Dorsolateral prefrontal cortex (tissue), 122 donors: ENCODE measurements at places on chromosomes 7 and 10.

- no peak for DNase-seq
Observed at GRCh38 chr10:80535671-80536360, 1.9 kb upstream of the SH2D4B start.

GRCh38 chr10:77043420-77043763 is 594.2 kb downstream of the KCNMA1 start:
- no peak for DNase-seq

DNA sequence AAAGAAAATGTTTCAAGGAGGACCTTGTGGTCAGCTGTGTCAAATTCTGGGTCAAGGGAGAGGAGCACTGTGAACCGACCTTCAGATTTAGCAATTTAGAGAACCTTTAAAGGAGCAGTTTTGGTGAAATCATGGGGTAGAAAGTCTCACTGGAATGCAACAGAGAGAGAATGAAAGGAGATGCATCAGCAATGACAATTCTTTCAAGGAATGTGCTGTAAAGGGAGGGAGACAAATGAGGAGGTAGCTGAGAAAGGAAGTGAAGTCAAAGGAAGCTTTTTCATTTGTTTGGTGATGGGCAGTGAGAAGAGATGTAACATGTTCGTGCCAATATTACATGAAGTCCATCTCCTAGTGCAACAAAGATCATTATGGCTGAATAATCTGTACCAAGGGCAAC is 166.0 kb downstream of the TSPAN12 start:
- no peak for DNase-seq

DNA sequence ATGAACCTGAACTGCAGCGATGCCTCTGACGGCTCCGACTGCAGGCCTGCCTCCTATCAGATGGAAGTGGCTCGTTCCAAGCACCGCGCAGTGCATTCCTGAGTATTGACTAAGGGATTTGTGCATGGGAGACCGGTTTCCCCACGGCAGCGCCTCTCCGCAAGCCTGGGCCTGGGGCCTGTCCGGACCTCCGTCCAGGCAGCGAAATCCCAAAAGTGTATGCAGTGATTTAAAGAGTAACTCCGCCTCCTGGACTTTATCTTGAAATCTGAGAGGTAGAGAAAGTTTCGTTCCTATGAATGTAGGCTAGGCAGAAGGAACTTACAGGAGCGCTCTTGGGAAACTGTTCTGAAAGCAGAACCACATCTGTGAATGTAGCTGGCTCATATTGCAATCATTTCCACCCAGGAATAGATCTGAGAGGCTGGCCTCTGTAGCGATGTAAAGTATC is 106.2 kb upstream of the CELF2 start:
- DNase-seq = no peak

DNA sequence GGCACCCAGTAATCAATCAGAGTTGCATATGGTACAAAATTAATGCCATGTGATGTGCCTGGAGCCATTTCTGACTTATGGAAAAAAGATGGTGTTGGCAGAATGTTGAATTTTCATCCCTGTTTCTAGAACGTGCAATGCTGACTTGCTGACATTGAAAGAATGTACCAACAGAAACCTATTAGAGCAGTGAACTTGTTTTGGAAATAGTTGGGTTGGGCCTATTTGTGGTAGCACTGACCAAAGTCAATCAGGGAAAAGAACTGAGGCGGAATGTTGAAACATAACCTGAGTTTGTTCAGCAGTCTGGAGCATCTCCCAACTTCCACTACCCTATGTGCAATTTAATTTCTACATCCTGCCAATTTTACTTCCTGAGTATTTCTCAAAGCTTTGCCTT is 11.7 kb upstream of the KIAA1217 start:
- DNase-seq = no peak

DNA sequence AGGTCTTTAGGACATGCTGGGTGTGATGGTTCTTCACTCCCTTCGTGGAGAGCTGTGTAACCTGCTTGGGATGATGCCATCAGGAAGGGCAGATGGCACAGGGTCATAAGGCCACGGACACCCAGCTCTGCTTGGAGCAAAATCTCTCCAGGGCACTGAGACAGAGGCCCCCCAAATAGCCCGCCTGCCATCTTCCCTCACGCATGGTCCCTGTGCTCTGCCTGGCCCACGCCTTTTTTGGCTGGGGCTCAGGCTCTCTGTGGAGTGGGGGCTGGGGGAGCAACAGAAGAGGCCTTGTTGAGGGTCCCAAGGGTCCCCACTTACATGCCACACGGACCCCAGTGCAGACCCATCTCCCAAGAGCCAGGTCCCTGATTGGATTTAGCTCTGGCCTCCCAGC is 93.3 kb upstream of the RET start:
- DNase-seq = peak; percentile 31

GRCh38 chr7:7817748-7818147 is 99.3 kb upstream of the RPA3 start:
- no peak for DNase-seq

GRCh38 chr10:48291190-48291589 is 15.3 kb upstream of the MAPK8 start:
- no peak for DNase-seq

DNA sequence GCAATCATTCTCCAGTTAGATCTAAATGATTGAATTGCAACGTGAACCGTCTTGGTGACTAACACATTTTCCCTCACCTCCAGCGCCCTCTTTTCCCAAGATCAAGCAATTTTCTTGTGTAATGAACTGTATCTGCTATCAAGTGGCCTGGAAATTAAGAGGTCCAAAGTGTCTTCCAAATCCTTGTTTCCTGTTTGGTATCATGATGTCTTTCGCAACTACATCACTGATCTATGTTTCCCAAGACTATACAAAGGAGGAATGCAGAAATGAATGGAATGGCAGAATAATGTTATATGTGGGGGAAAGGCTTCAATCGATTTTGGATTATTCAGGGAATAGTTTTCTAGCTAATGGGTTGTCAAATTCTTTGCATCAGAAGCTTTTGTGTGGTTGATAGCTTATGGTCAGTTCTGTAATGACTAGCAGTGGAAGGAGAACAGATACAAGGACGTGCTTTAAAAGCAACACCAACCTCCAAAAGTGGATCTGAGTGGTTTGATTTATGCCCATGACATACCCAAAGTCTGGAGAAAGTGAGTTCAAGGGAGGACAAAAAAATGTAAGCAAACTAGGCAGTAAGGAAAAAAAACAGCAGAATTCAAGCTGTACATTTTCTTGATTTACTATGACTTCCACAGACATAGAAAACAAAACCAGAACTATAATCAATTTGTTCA is 14.6 kb upstream of the ZEB1 start:
- no peak for DNase-seq

- no peak for DNase-seq
Observed at GRCh38 chr7:15798081-15798480, 111.6 kb upstream of the MEOX2 start.

GRCh38 chr10:416091-416515 is 273.4 kb downstream of the DIP2C start:
- DNase-seq = no peak

DNA sequence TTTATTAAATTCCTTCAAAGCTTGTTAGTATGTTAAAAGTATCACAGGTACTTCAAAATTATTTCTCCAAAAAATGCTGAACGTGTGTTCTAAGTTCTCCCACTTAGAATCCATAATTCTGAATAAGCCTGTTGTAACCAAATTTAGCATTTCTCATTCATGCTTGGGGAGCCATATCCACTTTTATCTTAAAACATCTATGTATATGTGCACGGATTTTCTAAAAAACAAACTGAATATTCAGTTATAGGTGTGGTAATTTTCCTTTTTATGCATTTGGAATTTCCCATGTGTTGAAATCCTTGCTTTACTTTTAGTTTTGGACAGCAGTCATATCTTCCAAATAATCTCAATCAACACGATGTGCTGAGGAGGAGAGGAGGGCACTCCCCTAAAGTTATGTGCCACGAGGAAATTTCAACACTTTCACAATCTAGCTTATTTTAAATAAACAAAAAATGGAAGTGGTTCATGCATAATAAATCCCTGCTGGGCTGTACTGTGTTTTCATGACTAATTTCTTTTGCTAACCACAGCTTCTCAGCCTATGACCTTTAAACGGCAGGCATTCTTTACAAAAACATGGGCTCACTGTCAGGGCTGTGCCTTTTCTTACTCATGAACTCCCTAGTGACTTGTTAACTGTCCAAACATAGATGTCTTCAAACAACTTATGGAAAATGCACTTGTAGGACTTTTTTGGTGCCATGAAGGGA is 380.3 kb upstream of the SEMA3C start:
- DNase-seq = no peak

DNA sequence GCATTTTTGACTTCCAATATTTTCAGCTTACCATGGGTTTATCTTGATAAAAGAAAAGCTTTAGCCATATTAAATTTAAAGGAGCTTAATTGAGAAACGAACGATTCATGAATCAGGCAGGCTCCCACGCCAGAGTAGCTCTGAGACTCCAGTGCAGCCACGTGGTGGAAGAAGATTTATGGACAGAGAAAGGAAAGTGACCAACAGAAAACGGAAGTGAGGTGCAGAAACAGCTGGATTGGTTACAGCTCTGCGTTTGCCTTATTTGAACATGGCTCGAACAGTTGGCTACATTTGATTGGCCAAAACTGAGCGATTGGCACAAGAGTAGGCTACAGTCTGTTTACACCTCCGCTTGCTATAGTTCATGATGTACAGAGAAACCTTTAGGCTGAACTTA is 395.4 kb downstream of the GATA3 start:
- DNase-seq = no peak

GRCh38 chr10:6847561-6847960 is 267.5 kb upstream of the PRKCQ start:
- DNase-seq = no peak

GRCh38 chr10:121999301-121999700 is 10.3 kb downstream of the TACC2 start:
- no peak for DNase-seq

- no peak for DNase-seq
Observed at GRCh38 chr7:151867912-151868311, 9.0 kb downstream of the PRKAG2 start.

DNA sequence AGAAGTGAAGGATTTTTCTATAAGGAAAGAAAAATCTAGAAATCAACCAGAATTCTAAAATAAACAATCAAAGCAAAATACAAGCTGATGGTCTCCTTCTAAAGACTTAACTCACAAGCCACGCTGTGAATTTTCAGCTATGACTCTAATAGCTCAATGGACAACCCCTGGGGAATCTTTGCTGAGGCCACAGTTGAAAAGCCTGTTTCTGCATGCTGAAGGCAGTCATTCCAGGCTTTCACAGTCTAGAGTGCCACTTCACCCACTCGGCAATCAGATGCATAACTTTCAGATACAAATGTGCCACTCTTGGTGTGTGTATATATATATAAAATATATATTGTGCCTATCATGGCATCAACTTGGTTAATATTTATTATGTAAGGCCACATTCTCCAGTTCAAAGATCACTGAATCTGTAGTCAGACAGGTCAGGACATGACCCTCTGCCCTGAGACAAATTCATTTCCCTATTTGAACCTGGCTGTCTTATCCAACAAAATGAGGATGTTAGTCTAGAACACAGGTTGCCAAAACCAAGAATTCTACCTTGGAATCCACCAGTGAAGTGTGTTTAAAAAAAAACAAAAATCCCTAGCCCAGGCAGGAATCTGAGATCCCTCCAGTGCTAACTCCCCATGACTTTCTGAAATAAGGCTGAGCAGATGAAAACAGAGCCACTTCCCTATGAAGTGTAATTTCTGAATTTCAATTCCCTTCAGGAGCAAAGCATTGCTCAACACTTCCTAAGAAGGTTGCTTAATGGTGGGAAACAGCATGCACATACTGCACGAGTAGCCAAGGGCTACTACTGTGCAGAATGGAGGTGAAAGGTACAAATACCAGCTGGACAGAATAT is 9.9 kb downstream of the LIPA start:
- no peak for DNase-seq

- DNase-seq = no peak
Observed at GRCh38 chr10:80172896-80173295, 32.4 kb downstream of the ANXA11 start.

- no peak for DNase-seq
Observed at GRCh38 chr7:35522697-35523096, 172.2 kb downstream of the HERPUD2 start.

- DNase-seq = no peak
Observed at GRCh38 chr7:33355386-33355785, 226.0 kb downstream of the BBS9 start.

DNA sequence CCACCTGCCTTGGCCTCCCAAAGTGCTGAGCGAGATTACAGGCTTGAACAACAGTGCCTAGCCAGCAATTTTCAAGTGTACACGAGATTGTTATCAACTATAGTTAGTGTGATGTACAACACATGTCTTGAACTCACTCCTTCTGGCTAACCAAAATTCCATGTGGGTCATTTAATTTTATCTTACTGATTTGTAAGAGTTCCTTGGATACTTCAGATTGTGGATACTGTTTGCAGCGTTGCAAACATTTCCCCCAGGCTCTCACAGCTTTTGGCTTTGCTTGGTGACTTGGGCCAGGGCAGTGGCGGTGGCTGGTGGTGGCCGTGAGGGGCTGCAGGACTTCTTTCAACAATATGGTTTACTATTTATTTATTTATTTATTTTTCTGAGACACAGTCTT is 8.5 kb upstream of the TMEM270 start:
- no peak for DNase-seq

GRCh38 chr7:36854652-36855051 is 130.4 kb upstream of the AOAH start:
- no peak for DNase-seq

GRCh38 chr10:51311228-51311627 is 236.9 kb downstream of the PRKG1 start:
- DNase-seq = no peak

DNA sequence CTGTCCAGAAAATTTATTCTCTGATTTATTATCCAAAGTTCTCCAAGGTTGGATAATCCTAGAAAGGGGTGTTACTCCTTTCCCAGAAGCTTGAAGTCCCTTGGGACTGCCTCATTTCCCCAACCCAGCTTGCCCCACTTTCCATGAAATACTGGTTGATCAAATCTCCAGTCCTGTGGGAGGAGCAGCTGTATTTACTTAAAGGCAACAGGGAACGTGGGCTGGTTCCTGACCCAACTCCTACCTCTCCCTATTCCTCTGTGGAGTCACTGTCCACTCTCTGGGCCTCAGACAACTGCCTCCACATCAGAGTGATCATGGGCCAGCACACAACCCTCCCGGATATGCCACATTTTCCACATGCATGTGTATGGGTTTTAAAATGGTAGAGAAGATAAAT is 166.2 kb upstream of the PRR15 start:
- DNase-seq = no peak
